Right forelimb (tissue), 1 donor: ENCODE measurements at places on chromosomes 16 and 17.

- DNase-seq, result no peak
These were observed 194.5 kb upstream of the COX10 start for GRCh38 chr17:13874817-13875216.

DNA sequence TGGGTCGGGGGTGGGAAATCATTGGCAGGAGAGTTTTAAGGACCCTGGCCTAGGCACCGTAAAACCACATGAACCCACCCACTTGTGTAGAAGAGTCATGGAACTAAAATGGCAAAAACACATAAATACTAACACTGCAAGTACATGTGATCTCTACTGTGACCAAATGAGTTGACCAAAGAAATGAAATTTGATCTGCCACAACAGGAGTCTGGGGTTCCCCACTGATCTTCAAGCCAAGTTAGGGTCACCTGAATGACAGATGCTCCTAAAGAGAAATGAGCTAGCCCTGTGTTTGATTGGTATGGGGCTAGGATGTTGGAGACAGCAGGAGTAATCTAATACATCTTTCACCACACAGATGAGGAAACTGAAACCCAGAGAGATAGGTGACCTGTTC, 21.5 kb upstream of the SKAP1 start:
- no peak for DNase-seq

GRCh38 chr16:18932243-18932987, 6.2 kb upstream of the SMG1 start:
- no peak for DNase-seq

DNA sequence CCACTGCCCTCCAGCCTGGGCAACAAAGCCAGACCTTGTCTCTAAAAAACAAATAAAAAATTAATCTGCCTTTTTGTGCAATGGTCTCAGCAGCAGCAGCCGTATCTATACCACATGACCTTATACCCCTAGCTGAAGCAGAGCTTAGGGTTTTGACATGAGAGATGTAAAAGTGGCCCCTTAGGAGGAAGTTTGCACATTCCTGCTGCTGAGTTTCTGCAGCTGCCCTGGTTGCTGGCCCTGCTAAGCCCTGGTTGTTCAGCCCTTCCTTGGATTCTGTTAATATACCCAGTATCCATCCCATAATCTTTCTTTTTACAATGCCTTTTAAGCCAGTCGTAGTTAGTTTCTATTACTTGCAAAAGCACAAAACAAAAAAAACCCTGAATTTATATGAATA, 33.0 kb upstream of the PRKCB start:
- DNase-seq, result no peak

GRCh38 chr17:83103200-83103942, 24.0 kb downstream of the METRNL start:
- DNase-seq, result peak; percentile 72

DNA sequence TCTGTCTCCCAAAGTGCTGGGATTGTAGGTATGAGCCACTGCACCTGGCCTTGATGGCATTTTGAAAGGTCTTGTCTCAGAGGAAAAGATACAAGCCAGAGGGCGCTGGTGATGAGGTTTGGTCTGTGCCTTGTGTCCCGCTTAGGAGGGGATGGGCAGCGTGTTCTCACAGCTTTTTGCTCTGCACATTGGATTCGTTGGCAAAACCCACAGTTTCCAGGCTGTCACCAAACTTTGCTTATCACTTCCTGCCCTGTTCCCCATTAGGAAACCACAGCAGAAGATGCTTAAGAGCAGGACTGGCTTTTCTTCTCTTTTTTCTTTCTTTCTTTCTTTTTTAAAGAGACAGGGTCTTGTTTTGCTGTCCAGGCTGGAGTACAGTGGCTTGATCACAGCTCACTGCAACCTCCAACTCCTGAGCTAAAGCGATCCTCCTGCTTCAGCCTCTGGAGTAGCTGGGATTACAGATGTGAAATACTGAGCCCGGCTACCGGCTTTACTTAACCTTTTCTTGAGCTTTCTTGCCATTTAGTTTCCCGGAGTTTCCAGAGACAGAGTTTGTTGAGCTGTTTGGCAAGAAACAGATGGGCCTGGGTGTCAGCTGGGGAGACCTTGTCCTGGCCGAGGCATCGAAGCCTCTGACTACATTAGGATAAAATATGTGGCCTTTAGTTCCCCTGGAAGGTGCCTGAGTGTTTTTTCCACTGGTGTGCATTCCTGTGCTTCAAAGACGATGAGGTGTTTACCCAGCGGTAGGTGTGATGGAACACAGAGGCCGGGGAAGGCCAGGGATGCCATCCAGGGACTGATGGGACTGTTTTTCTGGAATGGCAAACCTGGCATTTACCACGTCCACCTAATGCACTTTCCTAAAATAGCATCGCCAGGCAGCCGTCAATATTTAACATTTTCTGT, 112.9 kb downstream of the ABCC1 start:
- DNase-seq, result no peak

DNA sequence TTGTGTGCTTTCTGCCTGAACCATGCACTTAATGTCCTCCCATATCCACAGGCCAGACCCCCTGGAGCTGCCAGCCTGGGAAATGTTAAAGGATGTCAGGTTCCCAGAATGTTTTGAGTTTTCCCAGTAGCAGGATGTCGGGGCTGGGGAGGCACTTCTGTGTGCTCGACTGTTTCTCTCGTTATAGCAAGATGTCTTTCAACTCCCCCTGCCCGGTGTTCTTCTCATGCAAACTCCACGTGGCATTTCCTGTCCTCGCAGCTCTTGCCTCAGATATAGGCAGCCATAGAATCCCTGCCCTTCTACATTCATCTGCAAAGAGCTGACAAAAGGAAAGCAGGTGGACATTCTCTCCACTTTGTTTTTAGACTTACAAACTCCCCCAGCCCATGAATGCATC, 457.2 kb upstream of the CDH11 start:
- DNase-seq, result no peak

GRCh38 chr17:69561462-69561861, 147.0 kb downstream of the MAP2K6 start:
- no peak for DNase-seq

DNA sequence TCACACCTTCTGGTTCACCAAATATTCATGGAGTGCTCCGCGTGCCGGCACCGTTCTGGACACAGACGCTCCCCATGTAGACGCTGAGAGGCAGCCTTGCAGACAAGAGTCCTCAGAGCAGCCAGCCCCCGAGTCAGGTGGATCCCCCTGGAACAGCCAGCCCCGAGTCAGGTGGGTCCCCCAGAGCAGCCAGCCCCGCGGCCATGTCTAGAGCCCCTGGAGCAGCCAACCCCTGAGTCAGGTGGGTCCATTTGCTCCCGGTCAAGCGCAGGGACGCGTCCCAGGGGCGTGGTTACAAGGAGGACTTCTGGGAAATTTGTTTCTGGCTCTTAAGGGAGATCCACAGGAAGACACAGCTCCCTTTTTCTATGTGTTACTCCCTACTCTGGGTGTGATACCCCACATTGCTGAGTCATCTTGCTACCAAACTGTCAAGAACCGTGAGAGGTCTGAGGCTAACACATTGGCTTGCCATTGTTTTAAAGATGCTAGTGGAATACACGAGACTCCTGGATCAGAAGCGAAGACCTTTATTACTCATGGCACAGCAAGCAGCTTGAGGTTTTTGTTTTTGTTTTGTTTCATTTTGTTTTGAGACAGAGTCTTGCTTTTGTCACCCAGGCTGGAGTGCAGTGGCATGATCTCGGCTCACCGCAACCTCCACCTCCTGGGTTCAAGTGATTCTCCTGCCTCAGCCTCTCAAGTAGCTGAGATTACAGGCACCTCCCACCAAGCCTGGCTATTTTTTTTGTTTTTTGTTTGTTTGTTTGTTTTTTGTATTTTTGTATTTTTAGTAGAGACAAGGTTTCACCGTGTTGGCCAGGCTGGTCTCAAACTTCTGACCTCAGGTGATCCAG, 43.3 kb upstream of the CBFA2T3 start:
- DNase-seq, result no peak

DNA sequence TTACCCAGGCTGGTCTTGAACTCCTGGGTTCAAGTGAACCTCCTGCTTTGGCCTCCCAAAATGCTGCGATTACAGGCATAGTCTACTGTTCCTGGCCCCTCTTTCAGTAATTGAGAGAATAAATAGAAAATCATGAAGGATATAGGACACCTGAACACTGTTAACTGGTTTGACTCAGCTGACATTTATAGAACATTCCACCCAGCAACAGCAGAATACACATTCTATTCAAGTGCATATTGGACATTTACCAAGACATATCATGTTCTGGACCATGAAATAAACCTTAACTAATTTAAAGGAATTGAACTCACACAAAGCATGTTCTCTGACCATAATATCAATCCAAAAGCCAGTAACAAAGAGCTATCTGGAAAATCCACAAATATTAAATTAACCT, 19.8 kb upstream of the BAIAP2 start:
- no peak for DNase-seq

- no peak for DNase-seq
These were observed 11.9 kb downstream of the PITPNC1 start for GRCh38 chr17:67388986-67389385.

- DNase-seq, result no peak
These were observed 20.4 kb upstream of the SLFN5 start for GRCh38 chr17:35222452-35222851.

DNA sequence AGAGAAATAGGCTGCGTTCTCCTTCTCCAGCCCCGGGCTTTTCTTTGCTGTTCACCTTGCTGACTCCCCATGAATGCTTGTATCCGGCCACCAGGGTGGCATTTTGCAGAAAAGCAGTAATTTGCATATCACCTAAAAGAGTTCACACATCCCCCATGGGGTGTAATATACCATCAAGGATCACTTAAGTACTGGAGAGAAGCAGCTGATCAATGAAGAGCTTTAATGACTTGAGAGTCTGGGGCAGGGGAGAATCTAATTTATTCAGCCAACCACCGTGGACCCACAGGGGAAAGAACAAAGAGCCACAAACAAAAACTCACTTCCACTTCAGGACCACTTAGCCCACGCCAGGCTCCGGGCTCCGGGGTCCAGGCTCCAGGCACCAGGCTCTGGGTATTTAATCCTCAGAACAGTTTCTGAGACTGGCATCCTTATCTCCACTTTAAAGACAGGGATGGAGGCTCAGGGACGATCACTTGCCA, 33.9 kb upstream of the SEC14L1 start:
- no peak for DNase-seq

- no peak for DNase-seq
These were observed 405 bp upstream of the ACE start for GRCh38 chr17:63476459-63476853.

DNA sequence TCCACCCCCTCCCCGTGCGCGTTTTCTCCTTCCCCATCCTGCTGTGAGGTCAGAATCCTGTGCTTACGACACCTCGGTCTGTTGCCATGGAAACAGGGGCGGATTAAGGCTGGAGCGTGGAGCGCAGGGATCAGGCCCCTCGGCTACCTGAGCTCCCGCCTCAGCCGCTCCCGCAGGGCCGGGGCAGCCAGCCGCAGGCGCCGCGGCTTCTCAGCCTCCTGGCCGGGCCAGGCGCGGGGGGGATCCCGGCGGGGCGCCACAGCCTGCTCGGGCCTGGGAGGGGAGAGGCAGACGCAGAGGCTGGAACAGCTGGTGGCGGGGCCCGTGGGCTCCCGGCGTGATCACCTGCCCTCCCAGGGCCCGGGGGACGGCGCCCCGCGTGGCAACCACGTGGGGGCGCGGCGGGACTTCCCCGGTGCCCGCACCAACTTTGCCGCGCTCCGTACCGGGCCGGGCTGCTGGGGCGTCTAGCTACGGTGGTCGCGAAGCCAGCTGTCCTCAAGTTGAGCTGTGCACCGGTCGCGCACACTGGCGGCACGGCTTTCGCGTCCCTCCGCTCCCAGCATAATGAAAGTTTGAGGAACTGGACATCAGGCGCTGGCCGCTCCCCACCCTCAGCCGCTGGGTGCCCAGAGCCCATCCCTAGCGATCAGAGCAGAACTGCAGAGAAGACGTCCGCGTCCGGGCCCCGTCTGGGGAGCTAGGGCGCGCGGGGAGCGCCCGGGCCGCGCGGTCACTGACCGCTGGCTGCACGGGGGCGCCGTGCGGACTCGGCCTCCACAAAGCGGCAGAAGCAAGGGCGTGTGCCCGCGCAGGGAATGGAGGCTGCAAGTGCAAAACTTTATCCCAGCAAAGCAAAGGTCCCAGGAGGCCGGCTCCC, 1.2 kb downstream of the RTN4RL1 start:
- peak; percentile 69 for DNase-seq

GRCh38 chr16:53757971-53758609, 54.1 kb downstream of the FTO start:
- no peak for DNase-seq

GRCh38 chr16:81261049-81261648, 22.7 kb downstream of the BCO1 start:
- DNase-seq, result no peak

- no peak for DNase-seq
These were observed 154.8 kb upstream of the HSBP1 start for GRCh38 chr16:83652943-83653342.

GRCh38 chr16:70653809-70654771, 7.7 kb downstream of the IL34 start:
- DNase-seq, result peak; percentile 94

GRCh38 chr17:2688351-2689342, 22.9 kb downstream of the CLUH start:
- no peak for DNase-seq

DNA sequence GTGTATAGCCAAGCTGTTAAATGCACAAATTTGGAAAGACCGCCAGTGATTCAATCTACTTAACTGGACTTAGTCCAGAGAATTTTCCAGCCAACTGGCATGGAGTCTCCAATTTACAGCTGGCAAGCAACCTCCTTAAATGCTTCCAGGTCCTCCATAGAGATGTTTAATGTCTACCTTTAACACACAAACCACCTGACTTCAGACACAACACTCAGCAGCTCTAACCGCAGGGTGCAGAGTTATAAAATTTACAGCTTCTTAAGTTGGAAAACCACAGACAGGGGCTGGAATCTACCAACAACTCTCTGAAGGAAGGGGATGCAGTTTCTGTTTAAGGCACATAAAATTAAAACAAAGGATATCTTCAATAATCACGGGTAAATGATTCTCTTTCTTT, 106.9 kb downstream of the SYCE1L start:
- no peak for DNase-seq

DNA sequence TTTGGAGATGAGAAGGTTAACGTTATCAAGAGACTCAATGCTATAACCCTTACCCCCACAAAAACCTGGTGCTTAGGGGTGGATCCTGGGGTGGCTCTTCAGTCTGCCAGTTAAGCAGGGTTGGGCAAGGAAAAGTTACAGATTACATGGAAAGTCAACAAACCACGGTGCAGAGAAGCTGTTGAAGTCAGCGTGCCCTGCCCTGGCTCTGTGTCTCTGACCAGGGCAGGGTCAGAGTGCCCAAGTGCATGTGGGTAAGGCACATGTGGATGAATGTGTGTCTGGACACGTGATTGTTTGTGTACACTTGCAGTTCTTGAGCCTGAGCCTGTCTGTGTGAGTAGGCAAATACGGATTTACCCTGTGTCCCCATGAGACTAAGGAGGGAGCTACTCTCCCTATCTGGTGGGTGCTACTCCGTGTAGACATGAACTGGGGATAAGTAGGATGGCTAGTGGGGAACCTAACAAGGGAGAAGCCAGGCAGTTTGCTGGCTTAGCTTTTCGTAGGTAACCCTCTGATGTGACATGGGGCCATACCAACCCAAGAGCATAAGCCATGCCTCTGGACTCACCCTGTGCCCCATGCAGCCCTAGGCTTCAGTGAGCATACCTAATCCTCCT, 5.5 kb downstream of the IGFBP4 start:
- DNase-seq, result no peak

GRCh38 chr16:50234771-50235556, 31.4 kb upstream of the ADCY7 start:
- no peak for DNase-seq

GRCh38 chr16:75764154-75764768, 38.0 kb upstream of the CPHXL start:
- peak; percentile 58 for DNase-seq

- no peak for DNase-seq
These were observed 23.0 kb downstream of the TSPOAP1 start for GRCh38 chr17:58305626-58306025.

GRCh38 chr16:66622863-66623262, 18.4 kb downstream of the CMTM3 start:
- no peak for DNase-seq
